ENCODE measurements at places on chromosomes 4 and X.

DNA sequence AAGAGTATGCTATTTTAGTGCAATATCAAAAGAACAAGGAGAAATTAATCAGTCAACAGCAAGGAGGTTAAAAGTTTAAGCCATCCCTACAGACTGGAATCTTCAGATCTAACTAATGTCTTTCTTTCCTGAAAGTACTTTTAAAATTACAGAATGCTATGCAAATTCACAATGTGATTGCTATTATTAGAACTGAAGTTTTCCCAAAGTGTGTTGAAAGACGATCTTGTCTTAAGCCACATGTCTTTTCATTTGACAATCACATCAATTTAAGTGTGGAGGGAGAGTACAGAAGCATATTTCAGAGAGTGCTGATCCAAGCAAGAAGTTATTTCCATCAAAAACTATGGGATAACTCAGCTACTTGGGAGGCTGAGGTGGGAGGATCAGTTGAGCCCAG, 64.7 kb upstream of the TNIP3 start:
- DNase-seq, result no peak

DNA sequence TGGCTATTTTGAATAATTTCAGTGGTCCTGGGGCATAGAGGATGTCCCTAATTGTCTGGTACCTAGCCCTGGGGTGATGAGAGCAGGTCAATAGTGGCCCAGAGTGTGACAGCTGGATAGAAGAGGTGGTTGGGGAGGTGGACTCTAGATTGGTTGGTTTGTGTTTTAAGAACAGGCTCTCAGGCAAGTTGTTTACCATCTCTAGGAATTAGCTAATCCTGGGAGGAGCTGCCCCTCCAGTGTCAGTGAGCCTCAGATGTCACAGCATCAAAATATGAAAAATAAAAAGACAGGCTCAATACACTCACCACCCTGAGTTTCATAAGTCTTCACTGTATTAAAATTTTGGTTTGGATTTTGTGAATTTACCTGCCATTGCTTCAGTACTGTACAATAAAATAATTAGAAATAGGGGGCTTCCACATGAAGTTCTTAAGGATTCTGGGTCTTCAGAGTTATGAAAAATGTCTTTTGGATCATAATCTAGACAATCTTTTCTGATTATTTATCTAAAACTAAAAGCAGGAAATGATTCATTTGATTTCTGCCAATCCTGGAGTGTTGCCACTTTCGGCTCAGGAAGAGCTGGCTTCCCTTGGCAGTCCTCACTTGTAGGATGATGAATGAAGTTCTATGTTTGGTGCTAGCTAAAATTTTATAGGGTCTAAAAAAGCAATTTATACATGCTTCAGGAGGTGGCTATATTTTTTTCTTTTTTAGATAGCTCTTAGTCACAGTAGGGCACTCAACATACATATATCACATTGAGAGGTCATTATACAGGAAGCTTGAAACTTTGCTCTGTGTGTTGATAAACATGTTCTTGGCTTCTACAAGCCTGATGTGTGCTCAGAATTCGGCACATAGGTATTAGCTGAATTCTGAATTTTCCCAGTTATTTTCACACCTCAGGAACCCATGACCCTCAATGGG, 395.1 kb downstream of the RAB28 start:
- DNase-seq, result no peak

DNA sequence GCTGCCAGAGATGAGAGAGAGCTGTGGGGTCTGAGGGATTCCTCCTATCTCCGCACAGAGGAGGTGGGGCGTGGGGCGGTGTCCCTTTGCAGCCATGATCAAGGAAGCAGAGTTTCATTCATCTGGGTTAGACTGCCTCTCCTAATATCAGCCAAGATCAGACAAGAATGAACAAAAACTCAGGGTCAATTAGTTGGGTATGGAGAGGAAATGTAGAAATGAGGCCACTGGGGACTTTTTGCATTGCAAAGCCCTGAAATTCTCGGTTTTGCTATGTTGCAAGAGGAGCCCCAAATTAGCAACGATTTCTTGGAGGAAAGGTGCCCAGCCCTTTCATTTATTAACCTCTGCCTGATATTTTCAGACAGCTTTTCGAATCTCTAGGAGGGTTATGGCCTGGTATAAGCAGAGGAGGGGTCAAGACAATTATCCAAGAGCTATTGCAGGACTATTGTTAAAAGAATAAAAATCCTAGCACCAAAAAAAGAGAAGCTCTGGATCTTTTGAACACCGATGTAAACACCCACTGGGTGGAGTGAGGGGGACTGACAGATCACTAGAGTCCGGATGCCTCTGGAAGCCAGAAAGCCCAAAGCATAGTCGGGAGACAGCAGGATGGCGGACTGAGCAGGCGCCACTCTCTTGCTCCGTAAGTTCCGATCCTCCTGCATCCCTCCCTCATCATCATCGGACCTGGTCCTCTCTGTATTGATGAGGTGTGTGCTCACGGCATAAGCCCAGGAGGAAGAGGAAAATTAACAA, 34.4 kb upstream of the ACSL1 start:
- no peak for DNase-seq

DNA sequence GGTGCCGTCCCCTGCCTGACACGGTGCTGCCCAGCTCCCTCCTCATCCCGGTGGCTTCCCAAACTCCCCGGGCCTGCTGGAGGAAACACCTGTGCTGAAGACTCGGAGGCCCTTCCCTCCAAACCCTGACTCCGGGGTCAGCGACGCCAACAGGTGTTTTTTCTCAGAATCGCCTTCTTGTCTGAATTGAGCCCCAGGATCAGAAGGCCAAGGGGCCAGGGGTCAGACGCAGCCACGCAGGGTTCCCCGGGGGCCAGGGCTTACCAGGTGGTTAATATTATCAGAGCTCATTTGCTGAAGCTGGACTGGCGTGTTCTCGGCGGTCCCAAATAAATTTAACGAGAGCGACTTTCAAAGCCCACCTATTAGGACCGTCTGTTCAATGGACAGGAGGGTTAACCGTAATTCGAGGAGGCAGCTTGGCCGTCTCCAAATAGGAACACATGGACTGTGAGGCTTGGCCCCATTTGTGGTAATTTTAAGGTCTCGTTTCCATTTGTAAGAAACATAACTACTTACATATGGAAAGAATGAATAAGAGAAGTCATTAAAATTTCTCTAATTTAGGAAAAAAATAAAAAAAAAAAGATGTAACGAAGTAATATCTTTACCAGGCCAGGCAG, 239.3 kb downstream of the CRLF2 start:
- DNase-seq, result no peak

DNA sequence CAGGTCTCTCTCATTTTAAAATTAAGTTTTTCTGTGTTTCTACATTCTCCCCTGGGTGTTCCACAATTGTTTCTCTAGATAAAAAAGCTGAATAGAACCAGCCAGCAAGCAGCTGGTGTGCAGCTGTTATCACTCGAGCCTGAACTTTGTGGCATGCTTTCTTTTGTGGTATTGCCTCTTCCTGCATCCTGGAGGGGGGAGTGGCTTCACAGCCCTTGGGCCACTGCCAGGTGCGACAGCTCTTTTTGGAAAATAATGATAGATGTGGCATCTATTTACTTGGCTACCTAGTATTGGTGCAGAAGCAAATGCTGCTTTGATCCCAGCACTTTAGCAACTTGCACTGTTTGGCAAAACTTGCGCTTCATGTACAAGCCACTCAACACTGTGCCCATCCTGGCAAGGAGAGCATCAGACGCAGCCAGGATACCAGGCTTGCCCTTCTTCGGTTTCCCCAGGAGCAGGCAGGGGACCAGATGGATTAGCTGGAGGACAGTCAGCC, 69.4 kb downstream of the HMGB2 start:
- peak; percentile 51 for DNase-seq

DNA sequence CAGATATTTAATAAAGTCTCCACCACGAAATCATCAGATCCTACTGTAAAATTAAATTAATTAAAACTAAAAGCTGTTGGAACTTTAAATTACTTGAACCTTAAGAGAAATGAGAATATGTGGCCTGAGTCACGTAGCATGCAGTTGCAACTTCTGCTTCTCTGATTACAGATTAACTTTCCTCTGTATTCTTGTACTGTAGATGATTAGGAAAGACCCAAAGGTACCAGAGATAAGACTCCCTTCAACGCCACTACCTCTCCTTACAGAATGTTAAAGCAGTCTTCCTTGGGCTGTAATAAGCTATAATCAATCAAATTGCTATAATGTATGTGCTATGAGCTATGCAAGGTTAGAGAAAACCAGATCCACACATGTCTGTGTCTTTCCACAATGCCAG, 47.9 kb downstream of the FAM13A start:
- DNase-seq, result no peak

DNA sequence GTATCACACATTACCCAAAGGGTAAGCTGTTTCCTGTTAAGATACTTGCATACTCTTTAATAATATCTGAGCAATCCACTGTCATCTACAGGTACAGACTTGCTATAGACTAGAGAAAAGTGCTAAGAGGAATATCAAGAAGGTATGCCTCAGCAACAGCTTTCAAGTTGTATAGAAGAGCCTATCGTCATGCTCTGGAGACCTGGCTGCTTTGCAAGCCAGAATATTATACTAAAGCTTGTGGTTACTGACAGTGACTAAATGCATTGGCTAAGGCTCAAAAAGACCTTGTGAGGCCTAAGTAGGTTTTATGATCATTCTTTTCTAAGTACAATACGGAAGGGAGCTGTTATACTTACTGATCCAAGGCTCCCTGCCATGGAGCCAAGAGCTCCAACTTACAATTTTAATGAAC, 11.3 kb downstream of the LAMP2 start:
- DNase-seq, result no peak

- DNase-seq, result no peak
Observed at GRCh38 chr4:165369522-165369921, 9.3 kb upstream of the CPE start.

DNA sequence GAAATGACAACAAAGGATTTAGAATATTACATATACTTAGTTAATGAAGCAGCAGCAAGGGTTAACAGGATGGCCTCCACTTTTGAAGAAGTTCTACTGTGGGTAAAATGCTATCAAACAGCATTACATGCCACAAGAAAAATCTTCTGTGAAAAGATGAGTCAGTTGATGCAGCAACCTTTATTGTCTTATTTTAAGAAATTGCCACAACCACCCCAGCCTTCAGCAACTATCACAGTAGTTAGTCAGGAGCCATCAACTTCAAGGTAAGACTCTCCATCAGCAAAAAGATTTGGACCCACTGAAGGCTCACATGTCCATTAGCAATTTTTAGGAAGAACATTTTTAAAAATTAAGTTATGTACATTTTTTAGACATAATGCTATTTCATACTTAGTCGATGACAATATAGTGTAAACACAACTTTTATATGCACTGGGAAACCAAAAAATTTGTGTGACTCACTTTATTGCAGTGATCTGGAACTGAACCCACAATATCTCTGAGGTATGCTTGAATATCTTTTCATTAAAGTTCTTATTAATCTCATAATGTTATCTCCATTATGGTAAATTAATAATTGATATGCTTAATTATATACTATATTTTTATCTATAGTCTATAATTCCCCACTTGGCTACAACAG, 81.2 kb downstream of the SPCS3 start:
- DNase-seq, result peak; percentile 10

DNA sequence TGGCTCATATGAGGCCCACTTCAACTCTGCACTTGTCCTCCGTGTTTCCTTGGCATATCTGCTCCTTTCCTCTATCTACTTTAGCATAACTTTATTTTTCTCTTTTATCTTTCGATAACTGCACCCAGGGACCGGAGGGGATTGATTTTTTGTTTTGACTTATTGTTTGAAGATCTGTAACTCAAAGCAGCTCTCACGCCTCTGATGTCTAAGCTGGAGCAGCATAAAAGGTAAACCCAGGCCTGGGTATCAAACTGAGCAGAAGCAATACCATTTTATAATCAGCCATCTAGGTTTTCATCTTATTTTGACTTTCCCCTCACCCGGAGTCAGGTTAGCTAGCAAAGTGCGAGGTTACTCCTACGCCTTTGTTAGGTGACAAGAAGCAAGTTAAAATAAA, 28.4 kb downstream of the LEF1 start:
- DNase-seq, result no peak

- no peak for DNase-seq
Observed at GRCh38 chrX:56738670-56739069, 9.6 kb downstream of the NBDY start.

DNA sequence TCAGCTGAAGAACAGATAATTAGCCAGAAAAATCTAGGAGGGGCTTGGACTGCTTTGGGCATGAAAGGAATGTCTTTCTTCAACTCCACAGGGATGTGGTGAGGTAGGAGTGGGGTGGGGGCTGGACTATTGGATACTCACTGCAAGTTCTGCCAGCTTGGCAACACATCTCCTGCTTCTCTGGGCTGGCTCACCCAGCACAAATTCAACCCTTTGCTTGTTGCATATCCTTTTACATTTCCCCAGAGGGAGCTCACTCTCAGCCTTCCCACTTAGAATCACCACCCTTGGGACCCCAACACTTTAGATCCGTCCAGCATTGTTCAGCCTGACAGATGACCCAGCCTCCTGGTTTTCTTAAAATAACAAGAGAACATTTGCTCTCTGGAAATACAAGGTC, 120.6 kb downstream of the KDR start:
- no peak for DNase-seq

DNA sequence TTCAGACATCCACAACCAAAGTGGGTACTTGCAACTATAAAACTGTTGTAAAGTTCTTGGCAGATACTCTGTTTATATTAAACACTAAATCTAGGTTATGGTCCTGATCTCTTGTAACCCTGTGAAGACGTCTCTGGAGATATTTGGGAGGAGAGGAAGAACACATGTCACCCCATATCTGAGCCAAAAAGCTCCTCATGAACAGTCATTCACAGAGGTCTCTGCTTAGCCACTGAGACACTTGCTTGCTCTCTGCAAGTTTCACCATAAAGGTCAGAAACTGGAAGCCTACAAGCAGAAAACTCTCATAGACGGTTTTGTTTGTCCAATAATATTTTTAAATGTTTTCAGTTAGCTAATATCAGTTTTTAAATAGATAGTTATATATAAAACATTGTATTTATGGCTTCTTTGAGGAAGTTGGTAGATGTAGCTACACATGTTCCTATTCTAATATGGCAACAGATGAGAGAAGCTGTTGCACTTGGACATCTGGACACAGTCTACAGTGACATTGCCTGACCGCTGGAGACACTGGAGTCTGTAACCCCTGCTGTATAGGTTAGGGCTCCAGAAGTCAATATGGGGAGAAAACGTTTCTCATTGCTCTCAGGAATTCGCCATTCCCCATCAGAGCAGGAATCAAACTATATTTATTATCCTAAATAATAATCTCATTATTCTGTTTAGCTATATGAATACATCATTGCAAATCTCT, 73.6 kb downstream of the C4orf46 start:
- no peak for DNase-seq

DNA sequence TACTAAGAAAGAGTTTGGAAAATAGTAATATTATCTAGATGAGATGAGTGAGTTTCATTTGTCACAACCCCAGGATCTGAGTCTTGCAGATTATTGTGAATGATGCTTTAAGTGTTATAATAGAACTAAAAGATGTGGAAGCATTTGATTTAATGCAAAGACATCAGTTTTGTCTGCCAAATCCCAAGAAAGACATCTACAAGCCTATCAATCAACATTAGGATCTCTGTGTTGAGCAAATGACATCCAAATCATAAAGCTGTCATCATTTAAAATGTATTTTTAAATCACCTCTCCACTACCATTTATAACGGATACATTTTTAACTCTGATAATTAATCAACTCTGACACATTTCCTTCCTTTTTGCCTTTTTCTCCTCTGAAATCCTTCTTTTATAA, 310.8 kb upstream of the SLIT2 start:
- no peak for DNase-seq

GRCh38 chrX:65706041-65706828, 38.8 kb downstream of the MSN start:
- DNase-seq, result peak; percentile 47
